ENCODE measurements at places on chromosomes 7 and 10.

GRCh38 chr10:30987463-30987862 is 44.2 kb downstream of the ZNF438 start:
- DNase-seq: no peak

DNA sequence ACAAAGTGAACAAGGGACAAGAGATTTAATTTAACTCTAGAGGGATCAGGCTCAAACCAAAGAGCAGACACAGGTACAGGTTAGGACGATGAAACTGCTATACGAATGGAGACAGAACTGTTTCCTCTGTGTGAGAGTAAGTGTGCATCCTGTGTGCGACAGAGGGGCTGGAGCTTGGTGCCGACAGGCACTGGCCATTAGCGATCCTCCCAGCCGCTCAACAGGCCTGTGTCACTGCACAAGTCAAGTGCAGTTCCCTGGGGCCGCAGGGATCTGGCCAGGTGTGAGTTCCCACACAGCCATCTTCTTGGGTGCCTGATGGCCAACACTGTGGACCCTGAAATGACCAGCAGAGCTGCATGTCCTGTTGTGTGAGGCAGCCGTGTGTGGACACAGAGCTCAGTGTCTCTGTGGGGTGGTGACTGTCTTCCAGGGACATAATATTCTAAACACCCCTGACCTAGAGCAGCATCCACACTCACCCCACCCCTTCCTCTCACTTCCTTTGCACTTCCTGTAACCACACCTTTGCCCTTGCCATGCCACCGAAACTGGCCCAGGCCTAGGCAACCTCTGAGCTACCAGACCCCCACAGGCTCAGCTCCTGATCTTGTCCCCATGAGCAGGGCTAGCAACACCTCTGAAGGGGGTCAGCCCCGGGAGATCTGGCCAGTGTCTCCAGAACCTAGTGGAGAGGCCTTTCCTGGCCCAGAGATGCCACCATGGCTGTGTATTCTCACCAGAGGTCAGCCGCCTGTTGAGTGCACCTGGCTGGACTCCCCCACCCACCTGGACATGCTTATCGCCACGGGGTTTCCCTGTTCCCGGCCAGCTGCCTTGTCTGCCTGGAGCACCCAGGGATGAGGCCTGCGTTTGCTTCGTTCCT is 11.7 kb upstream of the TBRG4 start:
- no peak for DNase-seq

- DNase-seq: no peak
These were observed 33.9 kb downstream of the SLC26A5 start for GRCh38 chr7:103412151-103412550.

DNA sequence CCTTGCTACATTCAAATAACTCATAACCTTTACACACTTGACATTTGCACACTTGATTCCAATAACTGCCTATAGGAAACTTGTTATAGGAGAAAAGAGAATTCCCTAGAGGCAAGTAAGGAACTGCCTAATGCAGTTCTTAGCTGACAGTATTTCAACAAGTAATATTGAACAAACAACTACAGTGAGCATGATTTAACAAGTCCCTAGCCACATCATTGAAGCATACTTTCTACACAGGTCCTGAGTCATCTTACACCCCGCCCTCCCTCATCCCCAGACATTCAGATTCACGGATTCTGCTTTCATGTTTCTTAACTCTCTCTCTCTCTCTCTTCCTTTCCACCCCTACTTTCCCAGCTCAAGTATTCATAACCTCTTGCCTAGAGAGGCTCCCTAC is 153.5 kb downstream of the LSM5 start:
- DNase-seq: no peak

- DNase-seq: no peak
These were observed 22.4 kb downstream of the FBXW4 start for GRCh38 chr10:101672536-101672935.

DNA sequence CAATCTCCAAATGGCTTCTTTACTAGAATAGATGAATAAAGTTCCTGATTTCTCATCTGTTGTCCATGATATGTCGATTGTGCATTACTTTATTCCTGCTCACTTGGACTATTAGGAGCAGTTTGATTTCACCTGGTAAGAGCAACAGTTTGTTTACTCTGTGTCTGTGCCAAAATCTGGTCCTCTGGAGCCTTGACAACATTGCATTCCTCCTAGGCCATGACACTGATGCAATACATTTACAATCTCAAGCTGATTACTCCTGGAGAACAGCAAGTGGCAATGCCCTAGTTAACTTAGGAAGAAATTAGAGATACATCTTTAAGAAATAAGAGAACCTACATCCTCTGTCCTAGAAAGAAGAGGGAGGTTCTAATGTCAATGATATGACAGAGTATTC is 71.8 kb downstream of the SGCE start:
- DNase-seq: peak; percentile 5

GRCh38 chr7:86963599-86964230 is 95.7 kb downstream of the ELAPOR2 start:
- no peak for DNase-seq

DNA sequence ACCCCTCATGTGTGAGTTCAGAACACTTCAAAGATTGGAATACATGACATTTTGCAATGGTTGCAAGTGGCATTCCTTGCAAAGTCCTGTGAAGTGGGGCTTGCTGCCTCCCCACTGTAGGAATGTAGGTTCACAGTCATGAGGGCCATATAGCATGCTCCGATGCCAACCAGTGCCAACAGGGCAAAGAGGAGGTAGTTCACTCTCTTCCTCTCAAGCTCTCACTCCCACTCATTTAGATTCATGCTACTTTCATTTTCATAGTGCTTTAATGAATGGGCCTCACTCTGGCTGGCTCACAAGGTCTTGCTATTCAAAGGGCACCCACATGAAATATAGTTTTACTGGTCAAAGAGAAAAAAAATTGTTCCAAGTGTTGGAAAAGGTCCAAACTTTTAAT is 169.9 kb upstream of the AOAH start:
- no peak for DNase-seq

DNA sequence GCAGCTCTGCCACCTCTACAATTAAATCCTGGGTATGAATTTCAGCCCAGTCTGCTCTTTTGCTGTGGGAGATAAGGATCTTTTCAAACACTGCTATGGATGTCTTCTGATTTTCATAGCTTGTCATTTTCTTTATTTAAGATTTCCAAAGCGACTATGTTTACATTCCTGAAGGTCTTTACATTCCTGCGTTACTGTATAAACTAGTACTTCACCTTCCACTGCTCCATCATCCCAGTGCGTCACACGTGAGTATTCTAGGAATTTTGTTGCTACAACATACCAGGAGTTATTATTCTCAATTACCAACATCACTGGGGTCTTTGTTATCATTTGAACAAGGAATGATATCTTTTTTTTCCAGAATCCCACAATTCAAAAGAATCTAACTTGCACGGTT is 944.7 kb downstream of the SORCS3 start:
- DNase-seq: no peak

All from NCI-H774 (cell line).